ENCODE measurements at places on chromosomes 3 and 15.

DNA sequence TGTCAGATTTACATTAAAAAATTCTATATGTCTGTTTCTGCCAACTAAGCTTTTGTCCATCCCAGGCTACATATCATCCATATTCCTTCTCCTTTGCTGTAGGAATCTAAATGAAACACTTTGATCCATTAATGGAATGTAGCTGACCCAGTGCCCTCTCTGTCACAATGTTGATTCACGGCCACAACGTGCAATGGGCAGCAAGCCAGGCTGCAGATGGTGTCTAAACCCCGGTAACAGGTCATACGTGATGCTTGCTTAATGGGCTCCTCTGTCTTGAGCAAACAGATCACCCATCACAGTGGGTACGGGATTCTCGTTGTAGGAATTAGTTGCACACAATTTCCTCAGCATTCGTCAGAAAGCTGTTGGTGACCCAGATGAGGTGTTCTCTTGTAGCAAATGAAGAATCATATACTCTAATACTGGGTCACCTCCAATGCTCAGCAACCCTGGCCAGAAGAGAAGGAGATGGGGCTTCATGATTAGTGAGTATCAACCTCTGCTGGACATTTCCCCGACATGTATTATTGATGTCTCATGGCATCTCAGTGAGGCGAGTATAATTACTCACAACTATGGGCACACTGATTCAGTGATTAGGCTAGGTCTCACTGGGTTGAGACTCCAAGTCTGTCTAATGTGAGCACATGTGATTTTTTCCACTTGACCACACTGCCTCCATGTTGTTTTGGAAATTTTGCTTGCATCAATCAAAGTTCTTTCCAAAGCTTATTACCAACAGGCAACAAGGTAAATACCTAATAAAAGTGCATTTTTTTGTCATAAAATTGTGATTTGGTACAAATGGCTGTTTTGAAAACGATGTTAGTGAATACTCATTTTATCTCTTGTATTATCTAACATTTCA lies 12.9 kb upstream of the DCBLD2 start:
- DNase-seq = no peak

DNA sequence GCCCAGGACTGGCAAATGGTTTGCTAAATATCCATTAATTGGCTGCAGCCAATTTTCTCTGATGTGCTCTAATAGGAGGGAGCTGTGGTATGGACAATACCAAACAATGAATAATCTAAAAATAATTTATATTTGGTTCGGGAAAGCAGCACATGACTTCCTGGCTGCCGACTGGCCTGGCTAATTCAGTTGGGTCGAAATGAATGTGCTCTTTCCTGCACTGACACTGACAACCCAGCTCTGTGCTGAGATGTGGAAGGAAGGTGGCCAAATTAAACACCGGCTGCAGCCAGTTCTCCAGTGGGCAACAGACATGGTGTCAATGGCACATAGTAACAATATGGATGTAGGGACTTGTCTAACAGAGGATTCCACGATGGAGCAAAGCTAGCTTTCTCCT lies 21.1 kb upstream of the COLQ start:
- DNase-seq = no peak

DNA sequence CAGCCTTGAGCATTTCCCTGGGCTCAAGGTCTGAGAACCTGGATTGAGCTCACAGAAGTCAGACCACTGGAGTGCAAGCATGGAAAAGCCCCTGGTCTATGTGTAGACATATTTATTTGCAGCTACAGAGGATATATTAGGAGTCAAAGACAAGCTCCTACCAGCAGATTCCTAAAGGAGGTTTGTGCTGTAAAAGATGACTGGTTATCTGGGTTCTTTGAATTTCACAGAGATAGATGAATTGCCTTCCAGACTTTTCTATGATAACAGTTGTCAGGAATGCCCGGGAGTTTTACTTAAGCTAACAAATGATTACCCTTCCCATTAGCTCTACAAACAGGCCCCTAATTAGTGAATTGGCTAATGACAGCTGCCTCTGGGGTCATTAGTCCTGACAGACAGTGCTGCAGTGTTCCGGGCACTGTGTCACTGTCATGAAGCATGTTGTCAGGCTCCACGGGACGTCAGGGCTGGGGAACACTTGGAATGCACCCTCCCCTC lies 48.8 kb upstream of the PLXNA1 start:
- DNase-seq = no peak

DNA sequence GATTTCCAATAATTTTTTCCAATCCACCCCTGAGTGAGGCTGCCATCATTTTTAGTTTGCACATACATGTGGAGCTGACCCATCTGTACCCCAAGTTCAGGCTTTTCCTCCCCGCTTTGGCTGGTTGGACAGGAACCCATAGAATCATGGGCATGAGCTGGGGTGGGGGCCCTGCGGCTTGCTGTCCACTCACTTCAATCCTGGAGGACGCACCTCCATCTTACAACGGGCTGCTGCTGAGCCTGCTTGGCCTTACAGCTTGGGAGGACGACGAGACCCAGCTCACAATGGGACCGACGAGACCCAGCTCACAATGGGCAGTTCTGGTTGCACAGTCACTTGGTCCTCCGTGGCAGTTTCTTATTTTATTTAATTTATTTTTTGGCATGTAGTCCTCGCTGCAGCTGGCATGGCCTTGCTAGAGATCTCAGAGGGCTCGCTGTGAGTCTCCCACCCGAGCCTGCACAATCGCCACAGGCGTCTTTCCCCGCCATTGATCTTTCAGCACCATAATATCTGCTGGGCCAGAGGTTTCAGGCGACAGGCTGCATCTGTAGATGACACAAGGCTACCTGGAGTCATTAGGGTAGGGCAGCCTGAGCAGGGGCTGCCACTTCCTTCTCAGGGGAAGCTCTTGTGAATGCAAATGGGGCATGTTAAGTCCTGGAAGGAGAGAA lies 19.6 kb upstream of the EPHB3 start:
- no peak for DNase-seq

DNA sequence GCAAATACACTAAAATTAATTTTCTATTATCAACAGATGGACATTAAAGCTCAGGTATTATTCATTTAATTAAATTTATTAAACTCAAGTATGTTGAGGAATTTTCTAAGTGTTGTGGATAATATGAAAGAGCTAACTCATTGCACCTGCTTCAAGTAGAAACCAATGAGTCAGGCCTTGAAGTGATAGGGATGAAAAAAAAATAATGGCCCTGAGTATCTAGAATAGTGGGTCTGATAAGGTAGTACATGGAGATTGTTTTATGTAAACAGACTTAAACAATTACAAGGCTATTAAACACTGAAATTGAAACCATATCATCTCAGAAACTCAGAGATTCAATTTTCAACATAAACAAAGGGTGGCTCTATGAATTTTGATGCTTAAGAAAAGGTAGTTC lies 857.1 kb upstream of the GBE1 start:
- no peak for DNase-seq

DNA sequence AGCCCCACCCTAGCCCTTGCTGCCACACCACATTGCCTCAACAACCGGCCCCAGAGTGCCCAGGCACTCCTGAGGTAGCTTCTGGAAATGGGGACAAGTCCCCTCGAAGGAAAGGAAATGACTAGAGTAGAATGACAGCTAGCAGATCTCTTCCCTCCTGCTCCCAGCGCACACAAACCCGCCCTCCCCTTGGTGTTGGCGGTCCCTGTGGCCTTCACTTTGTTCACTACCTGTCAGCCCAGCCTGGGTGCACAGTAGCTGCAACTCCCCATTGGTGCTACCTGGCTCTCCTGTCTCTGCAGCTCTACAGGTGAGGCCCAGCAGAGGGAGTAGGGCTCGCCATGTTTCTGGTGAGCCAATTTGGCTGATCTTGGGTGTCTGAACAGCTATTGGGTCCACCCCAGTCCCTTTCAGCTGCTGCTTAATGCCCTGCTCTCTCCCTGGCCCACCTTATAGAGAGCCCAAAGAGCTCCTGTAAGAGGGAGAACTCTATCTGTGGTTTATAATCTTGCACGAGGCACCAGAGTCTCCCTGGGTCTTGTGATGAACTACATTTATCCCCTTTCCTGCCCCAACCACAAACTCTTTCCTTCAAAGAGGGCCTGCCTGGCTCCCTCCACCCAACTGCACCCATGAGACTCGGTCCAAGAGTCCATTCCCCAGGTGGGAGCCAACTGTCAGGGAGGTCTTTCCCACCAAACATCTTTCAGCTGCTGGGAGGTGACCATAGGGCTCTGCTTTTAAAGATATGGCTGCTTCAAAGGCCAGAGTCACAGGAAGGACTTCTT lies 39.1 kb downstream of the MESD start:
- DNase-seq = no peak

GRCh38 chr3:121165397-121165837 lies 257.4 kb downstream of the STXBP5L start:
- no peak for DNase-seq

DNA sequence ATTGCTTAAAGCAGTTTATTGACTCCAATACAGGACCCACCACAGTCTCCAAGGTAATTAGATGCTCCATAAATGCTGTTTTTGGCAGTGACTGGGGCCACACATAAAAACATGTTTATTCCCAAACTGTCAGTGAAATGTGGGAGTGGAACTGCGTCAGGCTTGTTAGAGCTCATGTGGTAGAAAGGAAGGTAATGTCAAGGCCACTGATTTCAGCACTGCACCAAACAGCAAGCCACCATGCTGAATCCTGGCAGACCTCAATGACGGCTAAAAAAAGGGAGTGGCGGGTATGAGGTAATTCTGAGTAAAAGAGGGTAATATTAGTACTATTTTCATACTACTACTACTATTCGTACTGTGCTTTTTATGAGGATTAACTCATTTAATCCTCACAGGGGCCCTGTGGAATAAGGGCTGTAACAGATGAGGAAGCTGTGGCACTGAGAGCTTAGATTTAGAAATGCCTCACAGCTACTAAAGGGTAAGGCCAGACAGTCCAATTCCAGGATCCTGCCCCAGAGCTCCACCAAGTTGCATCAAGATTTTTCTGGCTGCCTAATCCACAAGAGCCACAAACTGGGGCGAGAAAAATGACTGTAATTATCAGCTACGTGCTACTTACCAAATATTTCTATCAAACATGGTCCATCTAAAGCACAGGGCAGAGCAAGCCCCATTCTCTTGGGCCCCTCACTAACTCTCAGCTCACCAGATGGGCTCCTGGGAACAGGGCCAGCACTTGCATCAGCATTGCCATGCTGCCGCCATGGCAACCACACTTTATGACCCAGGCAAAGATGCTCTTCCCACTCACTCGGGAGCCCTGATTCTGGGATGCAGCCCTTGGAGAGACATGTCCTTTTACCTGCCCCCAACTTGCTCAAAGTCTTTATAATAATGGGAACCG lies 83.6 kb upstream of the SPATA12 start:
- no peak for DNase-seq

- no peak for DNase-seq
Observed at GRCh38 chr3:77328690-77329089, 288.8 kb downstream of the ROBO2 start.

- DNase-seq = no peak
Observed at GRCh38 chr3:18190646-18191045, 234.5 kb downstream of the SATB1 start.

DNA sequence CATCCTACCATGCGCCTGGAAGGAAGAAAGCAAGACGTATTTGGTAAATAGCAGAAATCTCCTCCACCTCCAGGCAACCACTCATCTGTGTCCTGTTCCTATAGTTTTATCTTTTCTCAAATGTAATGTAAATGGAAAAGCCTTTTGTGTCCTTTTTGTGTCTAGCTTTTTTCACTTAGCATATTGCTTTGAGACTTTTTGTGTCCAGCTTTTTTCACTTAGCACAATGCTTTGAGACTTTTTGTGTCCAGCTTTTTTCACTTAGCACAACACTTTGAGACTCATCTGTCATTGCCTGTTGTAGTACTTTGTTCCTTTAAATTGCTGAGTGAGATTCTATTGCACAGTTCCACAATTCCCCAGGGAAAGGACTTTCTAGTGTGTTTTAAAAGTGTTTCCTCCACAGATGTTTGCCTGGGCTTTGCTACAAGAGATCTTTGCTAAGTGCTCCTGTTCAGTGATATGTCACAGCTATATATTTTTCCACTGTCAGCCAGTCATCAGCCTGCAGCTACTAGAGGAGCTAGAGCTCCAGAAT lies 27.9 kb upstream of the MUC13 start:
- no peak for DNase-seq

DNA sequence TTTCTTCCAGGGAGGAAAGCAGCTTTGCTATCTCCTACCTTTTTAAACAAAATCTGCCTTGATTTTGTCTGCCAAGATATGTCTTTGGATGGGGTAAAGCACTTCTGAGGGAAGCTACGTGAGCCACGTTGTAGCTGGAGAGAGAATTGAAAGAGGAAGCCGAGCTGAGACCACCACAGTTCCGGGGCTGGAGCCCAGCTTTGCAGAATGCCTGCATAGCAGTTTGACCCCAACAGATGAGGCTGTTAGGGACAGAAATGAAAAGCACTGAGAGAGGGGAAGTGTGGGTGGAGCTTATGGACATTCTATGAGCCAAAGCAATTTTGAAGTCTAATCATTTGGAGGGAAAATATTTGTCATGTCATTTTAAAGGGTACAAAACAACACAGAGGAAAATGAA lies 45.4 kb downstream of the LIPC start:
- DNase-seq = no peak

DNA sequence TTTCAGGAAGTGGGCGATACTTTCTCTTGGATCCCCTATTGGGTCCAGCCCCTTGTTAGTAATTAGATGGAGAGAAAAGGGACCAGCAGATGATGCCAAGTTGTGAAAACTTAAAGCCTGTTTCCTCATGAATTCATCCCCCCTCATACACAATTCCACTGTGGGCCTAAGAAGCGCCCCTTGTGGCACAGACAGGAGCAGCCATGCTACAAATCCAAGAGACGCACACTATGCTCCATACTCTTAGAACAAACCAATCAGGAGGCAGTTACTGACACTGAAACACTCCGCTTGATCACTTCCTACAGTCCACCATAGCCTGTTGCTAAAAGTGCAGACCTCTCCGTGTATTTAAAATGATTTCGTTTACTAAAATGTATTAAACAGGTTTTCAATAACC lies 111.3 kb upstream of the ARRDC4 start:
- DNase-seq = no peak

DNA sequence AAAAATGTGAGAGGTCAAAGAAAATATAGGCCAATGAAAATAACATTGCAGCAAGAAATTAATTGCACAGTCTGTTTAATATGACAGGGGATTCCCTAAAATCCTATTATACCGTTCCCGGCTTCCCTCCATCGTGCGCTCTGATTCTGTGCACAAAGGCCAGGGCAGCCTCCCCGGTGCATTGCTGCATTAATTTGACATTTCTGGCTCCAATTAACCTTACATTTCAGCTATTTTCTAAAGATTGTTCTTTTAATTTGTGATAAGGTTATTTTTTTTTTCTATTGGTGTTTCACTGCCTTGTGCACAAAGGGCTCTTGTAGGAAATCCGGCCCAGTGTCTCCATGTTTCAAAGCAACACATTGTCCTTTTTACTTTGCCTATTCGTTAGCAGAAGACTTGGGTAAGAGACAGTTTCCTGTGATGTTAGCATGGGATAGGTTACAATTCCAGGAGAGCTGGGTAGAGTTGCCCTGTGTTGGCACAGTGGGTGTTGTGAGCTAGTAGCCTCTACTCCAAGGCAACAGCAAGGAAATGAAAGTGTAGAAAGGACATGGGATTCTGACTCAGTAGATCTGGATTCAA lies 257.3 kb upstream of the IGF1R start:
- DNase-seq = no peak
